CD4-positive, alpha-beta T cell treated with Interleukin-6 for 4 hours (primary cell): ENCODE measurements at places on chromosomes 1 and 21.

GRCh38 chr1:159851407-159851806 lies 11.1 kb downstream of the VSIG8 start:
- no peak for DNase-seq

DNA sequence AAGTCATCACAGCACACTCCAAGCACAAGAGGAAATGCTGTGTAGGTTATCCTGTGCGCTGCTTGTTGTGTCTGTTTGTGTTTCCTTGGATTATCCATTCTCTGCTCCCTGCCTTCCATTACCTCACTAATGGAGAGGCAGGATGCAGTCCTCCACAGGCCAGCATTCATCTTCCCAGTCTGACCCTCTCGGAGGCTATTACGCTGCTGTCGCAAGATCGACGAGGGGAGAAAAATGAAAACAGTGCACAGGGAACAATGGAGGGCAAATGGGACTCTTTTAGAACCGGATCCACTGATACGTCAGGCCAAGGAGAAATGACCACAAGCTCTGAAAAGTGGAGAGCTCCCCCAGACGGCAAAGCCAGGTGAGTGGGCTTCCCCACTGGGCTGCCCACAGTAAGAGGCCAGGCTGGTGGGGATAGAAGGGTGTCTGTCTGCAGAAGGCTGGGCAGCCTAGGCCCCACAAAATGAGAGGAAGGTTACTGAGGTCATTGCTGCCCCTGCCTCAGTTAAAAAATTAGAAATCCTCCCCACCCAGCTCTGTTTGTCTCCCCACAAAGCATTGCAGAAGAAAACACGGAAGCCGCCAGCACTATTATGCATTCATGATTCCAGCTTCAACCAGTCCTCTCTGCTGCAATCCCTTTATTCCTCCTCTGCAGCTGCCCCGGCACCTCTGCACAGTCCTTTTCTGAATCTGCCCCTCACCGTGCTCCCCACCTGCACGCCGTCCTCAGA lies 21.7 kb downstream of the LRRN2 start:
- no peak for DNase-seq

GRCh38 chr1:228452194-228453021 lies 34.8 kb upstream of the RNF187 start:
- DNase-seq: no peak

GRCh38 chr1:167563579-167564246 lies 10.2 kb upstream of the CREG1 start:
- no peak for DNase-seq

- DNase-seq: no peak
Observed at GRCh38 chr21:20169812-20170576, 828.2 kb upstream of the NCAM2 start.

GRCh38 chr1:151832318-151832980 lies 847 bp upstream of the RORC start:
- no peak for DNase-seq

DNA sequence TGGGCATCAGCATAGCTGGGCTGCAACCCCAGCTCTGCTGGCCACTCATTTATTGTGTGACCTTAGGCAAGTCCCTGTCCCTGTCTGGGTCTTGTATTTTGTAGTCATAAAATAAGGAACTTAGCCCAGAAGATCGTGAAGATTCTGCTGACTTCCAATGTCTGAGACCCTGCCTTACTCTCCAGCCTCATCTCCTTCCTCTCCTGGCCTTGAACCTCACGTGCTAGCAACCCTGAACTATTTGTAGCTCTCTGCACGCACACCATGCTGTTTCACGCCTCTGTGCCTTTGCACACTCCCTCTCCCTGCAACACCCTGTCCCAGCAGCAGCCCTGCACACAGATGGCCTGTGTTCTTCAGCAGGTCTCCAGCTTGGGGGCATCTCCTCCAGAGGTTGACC lies 121.1 kb downstream of the LACTBL1 start:
- DNase-seq: no peak

DNA sequence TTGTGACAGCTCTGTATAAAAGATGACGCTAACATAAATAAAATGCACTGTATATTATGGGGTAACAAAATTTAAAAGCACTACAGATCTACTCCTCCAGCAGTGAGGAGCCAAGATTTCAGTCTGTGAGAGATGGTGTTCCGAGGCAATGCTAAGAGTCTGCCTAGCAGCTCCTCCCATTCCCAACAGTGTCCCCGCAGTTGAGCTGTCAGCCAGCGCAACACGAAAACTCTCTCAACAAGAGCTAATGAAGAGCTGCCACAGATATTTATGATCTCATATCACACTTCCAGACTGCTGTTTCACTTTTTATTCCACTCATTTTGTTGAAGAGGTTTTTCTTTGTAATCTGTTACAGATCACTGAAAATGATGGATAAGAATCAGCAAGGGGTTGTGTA lies 53.9 kb upstream of the ESRRG start:
- DNase-seq: no peak

- no peak for DNase-seq
Observed at GRCh38 chr1:18351735-18352134, 129.0 kb upstream of the KLHDC7A start.
